WERI-Rb-1 (cell line): ENCODE measurements at places on chromosomes 16 and 17.

DNA sequence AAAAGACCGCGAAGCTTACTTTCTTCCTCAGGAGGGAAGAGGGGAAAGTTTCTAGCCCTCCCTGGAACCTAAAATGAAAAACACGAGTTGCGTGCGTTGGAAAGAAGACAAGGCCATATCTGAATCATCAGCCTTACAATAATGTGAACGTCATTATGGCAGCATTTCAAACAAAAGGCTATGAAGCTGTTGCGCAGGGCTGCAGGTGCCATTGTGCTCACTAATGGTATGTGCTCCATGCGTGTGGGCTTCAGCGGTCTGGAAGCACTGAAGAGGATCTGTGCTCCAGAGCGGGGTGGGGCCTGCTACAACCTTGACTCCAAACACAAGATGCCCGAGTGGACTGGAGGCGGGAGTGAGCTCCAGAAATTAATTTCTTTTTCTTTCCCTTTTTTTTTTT lies 12.1 kb upstream of the CYB5B start:
- DNase-seq, result no peak

GRCh38 chr16:59169168-59169567 lies 435.1 kb upstream of the GOT2 start:
- no peak for DNase-seq

DNA sequence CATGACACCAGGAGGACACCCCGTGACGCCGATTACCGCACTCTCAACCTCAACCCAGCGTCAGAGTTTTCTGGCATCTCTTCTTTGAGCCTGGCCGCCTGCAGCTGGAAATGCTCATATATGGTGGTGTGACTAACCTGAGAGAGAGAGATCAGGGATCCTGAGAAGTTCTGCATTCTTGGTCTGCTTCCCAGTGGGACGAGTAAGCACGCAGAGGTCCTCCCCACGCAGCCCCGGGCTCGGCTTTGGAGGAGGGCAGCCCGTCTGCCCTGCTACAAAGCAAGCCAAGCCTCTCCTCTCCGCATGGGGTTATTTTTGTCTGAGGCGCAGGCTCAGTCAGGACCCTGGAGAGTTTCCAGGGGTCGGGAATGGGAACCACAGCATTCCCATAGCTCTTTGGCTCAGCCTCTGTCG lies 16.5 kb downstream of the CRISPLD2 start:
- DNase-seq, result no peak

DNA sequence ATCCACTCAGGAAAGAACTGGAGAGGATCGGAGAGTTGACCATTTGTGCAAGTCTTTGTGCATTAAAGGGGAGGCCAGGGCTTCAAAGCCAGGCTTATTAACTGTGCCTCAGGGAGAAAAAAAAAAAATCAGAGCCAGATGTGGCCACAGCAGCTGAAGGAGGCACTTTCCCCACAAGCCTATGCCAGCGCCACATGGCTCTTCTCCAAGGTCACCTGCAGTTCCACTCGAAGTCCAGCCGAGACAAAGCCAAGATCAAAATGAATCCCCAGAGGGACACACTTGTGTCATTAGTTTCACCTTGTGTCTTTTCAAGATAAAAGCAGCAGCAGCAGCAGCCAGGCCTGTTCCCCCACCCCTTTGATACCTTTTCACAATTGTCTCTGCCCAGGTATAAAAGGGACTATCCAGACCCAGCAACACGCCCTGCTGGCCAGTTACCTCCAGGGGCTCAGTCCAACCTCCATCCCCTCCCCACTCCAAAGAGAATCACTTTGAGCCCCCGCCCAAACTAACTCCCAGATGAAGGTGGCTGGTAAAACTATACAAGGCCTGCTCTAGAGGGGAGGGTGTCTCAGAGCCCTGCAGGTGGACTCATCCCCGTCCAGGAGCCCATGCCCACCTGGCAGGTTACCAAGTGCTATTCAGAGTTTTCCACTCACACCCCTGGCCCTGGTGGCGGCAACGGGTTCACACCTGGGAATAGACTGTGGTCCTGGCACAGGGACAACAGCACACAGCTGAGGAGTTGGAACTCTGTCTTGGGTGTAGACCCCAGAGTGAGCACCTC lies 29.2 kb downstream of the AXIN2 start:
- DNase-seq, result no peak

GRCh38 chr16:11038777-11039176 lies 94.4 kb downstream of the CLEC16A start:
- no peak for DNase-seq

DNA sequence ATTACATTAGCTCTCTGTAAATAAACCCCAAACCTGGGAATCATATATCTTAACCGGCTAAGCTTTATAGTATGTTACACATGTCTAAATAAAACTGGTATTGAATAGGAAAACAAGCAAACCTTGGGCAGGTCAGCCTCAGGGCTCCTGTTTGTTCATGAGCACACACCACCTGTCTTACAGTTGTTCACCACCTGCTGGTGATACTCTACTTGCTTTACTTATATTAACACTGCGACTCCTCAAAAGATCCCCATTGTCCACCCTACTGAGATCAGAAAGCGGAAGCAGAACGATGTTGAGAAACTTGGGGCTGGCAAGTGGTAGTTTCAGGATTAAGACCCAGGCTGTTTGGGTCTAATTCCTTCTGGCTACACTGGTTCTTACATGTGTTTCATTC lies 16.4 kb downstream of the CDH13 start:
- DNase-seq, result no peak

DNA sequence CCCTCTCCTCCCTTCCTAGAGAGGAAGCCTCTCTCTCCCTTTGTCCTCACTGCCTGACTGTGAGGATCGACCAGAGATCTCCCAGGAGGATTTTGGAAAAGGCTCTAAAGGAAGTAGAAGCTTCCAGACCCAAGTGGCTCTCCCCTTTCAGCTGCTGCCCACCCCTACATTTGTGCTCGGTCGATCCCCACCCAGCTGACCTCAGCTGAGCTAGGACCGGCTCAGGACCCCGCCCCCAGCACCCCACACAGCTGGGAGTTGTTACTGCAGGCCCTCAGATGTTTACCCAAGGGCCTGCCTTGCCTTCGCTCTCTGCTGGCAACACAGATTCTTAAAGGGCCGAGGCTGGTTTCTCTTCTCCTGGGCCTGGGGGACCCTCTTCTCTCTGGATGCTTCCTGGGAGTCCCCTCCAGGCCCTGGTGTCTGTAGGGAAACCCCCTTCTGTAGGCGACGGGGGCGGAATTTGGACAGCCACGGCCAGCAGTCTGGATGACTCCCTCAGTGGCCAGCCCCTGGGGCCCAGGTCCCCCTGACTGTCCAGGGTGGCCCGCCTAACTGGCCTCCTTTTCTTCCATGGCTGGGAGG lies 26.9 kb upstream of the TIMP2 start:
- DNase-seq, result no peak
